ENCODE measurements at places on chromosomes 13 and 19.

DNA sequence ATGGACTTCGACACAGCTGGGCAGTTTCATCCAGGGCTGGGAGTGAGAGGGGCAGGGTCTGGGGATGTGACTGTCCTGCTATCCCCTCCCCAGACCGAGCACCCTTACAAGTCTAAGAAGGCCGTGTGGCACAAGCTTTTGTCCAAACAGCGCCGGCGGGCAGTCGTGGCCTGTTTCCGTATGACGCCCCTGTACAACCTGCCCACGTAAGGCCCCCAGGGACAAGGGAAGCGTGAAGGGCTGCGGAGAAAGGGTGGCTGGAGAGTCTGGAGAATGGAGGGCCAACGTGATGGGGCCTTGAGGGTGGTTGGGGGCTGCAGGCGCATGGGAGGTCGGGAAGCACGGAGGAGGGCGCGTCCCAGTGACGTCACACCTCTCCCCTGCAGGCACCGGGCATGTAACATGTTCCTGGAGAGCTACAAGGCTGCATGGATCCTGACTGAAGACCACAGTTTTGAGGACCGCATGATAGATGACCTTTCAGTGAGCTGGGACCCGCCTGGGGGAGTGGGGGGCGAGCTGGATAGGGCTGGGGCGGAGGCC, 89.5 kb downstream of the MAP4K1 start:
- no peak for DNase-seq

DNA sequence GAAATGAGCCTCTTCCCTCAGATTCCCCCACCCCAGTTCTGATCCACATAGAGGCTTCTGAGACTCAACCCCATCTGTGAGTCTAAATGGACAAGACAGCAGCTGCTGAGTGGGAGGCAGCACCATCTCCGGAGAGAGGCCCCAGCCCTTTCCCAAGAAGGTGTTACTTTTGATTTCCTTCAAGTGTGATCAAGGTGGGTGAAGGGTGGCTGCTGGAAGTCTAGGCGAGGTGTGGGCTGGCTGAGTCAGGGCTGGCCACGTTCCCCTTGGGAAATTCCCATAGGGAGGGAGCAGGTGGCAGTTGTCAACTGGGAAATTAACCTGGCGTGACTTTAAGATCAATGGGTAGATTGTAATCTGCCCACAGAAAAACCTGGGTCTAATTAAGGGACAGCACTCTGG, 148.0 kb downstream of the FOXO1 start:
- DNase-seq: peak; percentile 80

DNA sequence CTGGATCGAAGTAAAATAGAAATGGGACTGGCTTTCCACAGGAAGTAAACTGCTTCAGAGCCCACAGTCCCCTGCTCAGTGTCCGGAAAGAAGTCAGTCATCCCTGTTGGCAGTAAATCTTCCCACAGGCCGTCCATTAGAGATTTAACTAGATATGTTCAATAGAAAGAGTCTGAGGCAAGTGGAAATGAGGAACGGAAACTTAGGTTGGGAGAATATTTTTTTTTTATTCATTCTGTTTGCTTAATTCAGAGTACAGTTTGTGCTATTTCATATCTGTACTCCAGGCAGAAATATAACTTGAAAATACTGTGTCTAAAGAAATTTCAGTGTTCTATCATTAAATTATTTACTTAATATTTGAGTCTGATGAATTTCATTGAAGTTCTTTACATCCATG, 22.7 kb downstream of the SLC25A15 start:
- DNase-seq: no peak

DNA sequence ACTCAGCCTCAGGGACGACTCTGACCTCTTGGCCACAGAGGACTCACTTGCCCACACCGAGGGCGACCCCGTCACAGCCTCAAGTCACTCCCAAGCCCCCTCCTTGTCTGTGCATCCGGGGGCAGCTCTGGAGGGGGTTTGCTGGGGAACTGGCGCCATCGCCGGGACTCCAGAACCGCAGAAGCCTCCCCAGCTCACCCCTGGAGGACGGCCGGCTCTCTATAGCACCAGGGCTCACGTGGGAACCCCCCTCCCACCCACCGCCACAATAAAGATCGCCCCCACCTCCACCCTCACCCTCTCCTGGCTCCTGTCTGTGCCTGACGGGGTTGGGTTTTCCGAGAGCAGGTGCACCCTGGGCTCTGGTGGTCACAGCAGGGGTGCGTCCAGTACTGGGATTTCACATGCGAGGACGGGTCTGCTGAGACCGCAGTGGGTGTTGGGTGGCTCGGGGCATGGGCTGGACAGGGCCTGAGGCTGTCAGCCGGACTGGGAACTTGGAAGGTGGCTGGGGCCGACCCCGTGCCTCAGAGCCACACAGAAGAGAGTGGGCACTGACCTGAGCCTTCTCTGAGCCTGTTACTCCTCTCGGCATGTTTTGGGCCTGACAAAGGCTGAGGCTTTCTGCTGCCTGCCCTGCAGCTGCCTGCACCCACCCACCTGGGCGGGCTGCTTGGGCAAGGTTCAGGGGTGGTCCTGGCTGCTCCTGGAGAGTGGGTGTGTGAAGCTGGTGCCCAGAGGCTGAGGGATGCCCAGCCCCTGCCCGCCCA, 6.3 kb upstream of the HCN2 start:
- DNase-seq: no peak

DNA sequence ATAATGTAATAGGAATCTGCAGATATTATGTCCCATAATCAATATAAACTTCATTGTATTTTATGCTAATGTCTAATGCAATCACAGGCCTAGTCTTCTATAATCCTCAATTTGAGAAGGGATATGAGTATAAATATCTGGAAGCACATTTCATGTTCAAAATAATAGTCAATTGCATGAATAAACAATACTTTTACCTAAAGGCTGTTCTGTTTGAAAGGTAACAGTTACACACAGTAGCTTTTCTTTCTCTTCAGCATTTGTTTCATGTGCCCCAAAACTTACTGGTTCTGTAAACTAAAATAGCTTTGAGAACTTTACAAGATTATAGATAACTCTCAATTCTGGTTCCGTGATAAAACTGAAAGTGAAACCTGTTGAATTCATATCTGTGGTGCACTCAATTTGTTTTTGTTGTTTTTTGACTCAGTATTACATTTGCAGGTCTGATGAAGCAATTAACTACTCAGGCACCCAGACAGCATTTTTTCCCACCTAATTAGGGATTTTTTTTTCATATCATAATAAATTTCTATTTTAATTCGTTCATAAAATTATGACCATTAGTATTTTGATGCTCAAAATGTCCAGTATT, 1193.8 kb downstream of the SLITRK1 start:
- no peak for DNase-seq

- no peak for DNase-seq
Measured at GRCh38 chr13:80923907-80924306, 583.0 kb upstream of the SPRY2 start.

DNA sequence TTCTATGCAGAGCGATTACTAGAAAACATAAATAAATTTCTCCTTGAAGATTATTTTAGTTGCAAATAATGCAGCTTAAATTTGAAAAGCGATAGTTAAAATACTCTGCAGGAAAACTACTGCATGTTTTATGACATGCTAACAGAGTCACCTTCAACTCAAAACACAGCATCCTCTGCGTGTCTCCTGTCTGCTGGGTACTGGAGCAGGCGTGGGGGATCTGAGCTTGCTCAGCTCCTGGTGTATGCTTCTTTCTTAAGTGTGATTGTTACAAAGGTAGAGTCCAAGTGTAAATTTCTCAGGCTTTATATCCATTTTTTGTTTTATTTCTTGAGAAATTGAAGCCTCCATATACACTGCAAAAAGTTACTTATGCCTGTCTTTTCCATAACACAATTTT, 15.3 kb downstream of the SPATA13 start:
- DNase-seq: no peak

DNA sequence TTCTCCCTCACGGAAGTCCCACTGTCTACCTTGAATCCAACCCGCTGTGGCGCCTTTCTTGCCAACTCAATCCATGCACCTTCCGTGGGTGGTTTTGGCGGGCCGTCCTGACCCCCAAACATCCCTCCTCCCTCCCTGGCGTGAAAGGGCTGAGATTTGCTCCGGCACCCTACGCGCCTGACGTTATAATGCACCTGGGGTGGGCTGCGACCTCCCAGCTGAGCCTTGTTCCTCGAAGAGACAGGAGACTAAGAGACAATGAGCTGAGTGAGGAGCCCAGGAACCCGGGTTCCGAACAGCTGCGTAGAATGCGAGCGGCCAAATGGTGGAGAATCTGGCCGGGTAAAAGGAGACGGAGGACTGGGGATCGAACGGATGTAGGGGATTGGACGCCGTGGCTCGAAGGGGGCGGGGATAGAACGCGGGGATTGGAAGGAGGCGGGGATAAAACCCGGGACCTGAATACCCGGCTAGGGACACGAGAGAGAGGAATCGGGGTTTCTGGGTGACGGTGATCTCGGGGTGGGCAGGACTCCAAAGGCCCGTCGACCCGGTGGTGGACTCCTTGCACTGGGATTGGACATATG, at the start of gene CPT1C:
CPT1C (plus strand) TSS at position 461 of the 587 bp plus-strand sequence. CDS start 1,137 bp downstream, outside the sequence.
- DNase-seq: peak; percentile 45

- no peak for DNase-seq
Measured at GRCh38 chr13:110556224-110556606, 5.3 kb downstream of the RAB20 start.

DNA sequence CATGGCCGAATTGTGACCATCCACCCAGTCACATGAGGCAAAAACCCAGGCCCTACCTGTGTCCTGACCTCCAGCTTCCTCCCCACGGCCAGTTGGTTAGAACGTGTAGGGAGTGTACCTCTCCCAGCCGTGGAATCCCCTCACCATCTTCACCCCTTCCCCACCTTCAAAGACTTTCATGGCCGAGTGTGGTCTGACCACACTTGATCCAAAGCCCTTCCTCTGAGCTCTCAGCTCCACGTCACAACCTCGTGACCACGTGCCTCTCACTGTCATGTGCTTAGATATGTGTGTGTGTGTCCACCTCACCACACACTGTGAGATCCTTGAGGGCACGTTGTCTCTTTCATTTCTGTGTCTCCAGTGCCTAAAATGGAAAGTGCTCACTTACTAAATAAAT, 48.6 kb upstream of the UBE2L5 start:
- no peak for DNase-seq

DNA sequence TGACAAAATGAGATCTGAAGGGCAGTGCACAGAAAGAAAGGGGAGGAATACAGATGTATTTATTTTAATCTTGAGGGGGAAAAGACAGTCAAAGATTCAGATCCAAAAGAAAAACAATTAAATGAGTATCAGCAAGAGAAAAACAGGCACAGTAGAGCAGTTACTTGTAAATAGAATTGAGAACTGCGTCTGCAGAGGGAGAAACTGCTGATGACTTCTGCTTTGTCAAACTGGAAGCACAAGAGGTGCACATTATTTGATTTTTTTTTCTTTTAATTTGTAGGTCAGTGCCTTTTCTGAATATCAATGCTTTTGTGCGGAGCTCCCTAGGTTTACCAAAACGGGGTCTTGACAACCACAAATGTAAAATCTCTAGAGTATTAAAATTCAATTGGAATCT, 37.3 kb downstream of the EFNB2 start:
- no peak for DNase-seq

- DNase-seq: no peak
Measured at GRCh38 chr13:28557725-28558520, 63.0 kb upstream of the FLT1 start.

DNA sequence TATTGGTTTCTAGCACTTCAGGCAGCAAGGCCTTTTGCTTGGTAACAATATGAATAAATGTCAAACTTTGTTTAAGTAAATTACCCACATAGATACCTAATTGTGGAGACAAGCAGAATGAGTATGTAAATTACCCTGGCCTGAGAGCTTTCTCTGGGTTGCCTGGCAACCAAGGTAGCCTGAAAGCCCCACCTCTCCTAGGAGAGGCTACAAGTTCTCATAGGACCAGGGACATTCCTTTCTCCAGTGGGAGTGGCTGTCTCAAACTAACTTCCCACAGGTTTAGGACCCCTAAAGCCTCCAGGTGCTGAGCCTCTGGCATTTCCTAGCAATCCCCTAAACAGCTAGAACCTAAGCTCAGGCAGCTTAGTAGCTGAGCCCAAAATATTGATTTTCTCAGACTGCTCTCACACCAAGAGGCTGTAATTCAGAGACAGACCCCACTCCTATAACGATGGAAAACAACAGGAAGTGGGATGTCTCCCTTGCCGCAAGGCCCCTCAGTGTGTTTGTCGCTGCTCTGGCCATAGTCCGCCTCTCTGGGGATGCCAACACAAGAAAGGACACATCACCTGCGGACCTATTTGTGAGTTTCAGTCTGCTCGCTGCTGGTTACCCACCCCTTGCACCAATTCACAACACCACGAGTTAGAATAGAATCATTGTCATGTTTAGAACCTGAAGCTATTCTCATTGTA, 207.3 kb downstream of the DLEU7 start:
- no peak for DNase-seq

- DNase-seq: no peak
Measured at GRCh38 chr13:39401046-39401705, 201.8 kb downstream of the LHFPL6 start.

DNA sequence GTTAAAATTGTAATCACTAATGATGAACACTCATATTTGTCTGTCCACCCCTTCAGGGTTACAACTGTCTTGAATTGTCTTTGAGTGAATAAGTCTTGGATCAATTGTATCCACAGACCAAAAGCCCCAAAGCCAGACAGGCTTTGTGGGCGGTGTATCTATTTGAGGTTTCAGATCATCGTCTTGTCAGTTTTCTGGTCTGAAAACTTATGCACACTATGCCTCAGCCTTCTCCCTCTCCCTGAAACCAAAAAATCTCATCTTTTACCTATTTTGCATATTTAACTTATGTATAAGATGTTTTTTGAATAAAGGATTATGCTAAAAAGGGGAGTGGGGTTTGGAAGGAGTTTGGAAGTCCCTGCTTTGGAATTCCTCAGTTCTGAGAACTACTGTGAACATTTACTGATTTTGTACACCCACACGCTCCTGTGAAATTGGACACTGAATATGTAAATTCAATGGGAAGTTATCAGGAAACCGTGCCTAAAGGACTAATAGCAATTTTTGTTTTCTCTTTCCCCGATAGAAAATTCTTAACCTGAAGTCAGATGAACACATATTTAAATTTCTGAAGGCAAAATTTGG, 52.1 kb downstream of the DPY19L3 start:
- no peak for DNase-seq

- DNase-seq: no peak
Measured at GRCh38 chr13:91762957-91763356, 364.5 kb downstream of the GPC5 start.

DNA sequence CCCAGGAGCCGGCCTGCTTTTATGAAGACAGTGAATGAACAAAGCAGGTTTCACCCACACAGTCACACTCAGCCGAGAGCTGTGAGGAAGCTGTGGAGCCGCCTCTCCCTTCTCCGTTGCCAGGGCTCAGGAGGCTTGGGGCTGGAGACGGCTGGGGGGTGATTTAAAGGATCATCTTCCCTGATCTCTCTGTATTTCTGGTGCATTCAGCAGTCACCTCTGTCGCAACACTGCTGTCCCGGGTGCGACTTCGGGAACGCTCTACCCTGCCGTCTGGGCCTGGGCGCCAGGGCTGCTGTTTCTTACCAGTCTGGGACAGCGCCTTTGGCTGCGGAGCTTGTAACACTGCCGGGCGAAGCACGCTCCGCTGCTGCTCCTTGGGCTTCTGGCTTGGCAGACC, 18.1 kb downstream of the CAPS start:
- DNase-seq: no peak
